AG10803 (cell line): ENCODE measurements at places on chromosomes 12 and 14.

- no peak for DNase-seq
Observed at GRCh38 chr12:2462087-2462486, 332.7 kb upstream of the FKBP4 start.

GRCh38 chr12:54141431-54142113, 47.2 kb downstream of the SMUG1 start:
- peak; percentile 57 for DNase-seq

DNA sequence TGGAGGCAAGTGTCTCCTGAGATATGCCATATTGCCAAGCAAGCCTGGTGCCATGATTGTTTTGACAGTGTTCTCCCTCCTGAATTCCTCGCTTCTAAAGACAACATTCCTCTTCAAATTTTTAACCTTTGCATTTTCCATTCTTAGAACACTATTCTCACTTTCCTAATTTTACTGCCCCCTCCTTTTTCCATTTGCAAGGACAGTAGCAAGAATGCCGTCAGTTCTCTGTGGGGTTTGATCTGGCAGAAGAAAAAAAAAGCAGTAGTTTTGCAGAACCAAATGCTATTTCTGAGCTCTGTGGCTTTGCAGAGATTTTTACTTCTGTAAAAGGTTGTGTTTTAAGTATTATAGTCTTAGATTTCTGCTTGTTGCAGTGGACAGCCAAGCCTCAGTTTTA, 295.2 kb downstream of the NUAK1 start:
- DNase-seq = no peak

DNA sequence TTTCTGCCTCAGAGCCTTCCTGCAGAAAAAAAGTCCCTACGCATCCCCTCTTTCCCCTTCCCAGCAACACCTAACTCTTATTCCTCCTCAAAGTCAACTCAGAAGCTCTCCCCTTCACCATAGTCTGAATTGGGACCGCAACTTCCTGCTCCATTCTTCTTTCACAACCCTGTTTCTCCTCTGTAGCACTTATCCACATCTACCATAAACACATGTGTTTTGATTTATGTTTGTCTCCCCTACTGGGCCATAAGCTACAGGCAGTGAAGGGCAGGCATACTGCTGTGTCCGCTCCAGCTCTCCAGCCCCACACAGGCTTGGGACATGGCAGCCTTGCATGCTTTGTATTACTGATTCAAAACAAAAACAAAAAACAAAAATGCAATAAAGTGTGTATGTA, 5.9 kb downstream of the SDR9C7 start:
- DNase-seq = peak; percentile 33

DNA sequence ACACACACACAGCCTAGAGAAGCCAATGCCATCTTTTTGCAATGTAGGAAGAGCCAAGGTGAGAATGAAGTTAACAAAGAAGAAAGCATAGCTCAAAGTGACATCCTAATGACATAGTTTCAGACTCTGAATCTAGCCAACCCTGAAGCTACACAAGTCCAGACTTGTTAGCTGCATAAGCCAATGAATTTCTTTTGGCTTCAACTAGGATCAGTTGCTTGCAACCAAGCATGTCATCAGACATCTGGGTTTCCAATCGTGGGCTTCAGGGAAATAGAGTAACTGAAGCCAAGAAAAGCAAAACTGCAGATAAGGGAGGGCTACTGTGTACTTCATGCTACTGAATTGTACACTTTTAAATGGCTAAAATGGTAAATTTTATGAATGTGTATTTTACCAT, 4.4 kb upstream of the GPHN start:
- DNase-seq = peak; percentile 13

DNA sequence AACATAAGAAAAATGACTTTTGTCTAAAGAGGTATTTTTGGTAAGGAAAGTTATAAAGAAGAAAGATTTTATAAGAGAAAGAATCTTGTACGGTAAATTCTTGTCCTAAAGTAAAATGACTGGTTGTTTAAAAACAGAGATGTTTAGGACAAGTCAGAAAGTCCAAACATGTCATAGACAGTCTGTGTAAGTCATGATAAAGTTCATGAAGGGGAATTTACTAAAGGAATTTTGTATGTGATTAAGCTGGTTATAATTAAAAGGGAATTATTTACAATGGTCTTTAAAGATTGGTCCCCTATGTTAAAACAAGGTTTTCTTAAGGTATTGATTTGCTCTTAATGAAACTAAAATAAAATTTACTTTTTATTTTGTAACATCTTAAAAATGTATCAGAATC, 269.4 kb upstream of the CCDC196 start:
- DNase-seq = no peak

DNA sequence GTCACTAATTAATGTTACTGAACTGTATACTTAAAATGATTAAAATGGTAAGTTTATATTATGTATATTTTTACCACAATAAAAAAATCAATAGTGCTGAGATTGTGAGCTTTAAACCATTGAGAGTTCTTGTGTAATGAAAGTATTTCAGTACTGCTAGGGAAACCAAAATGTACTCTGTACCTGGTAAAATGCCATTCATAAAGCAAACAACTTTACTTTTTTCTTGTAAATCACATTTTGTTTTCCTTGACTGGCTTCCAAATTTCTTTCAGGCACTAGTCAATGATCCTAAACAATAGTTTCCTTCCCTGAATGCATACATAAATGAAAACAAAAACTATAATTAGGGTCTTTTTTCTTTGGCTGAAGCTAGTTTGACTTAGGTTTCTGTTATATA, 29.4 kb upstream of the SNRPF start:
- no peak for DNase-seq

- no peak for DNase-seq
Observed at GRCh38 chr12:100061814-100062213, 77.1 kb upstream of the ANKS1B start.

DNA sequence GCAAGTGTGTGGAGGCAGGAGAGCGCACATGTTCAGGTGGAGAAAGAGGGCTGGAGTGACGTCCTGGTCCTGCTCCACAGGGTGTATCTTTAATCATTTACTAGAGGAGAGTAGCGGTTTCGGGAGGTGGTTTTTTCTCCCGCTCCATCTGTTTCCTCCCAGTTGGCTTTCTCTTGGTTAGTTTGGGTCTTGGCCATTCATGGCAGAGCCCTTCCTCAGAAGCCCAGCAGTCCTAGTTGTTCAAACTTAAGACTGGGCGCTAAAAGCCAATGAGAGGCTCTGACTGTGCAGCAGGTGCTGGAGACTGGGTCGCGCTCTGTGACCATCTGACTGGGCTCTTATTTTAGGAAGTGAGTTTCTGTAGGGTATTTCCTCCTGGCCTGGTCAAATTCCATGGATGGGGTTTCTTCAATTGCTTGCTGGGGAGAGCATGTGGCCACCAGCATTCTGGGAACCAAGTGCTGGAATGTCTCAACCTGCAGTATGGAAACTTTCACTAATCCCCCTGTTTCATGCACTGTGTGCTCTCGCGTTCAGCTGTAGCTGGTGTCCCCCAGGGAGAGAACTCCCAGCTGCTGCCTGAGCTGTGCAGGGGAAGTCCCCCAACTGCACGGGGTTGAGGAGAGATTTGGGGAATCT, 27.4 kb upstream of the TSPAN9 start:
- no peak for DNase-seq

- peak; percentile 62 for DNase-seq
Observed at GRCh38 chr12:91896286-91897024, 249.2 kb downstream of the BTG1 start.

DNA sequence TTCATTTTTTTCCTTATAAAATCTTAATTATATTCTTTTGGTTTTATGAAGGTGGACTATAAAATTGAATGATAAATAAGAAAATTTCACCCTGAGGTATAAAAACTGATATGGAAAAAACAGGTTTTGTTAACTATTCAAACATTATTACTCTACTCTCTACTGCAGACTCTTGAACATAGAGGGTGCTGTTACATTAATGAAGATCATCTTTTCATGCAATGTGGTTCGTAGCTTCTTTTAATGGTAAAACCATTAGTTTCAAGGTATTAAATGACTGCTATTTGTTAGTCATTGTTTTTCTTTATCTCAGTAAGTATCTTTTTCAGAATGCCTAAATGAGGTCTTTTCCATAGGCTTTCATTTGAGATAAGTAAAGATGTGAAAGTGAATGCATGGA, 510.4 kb downstream of the SLC16A7 start:
- DNase-seq = peak; percentile 25

DNA sequence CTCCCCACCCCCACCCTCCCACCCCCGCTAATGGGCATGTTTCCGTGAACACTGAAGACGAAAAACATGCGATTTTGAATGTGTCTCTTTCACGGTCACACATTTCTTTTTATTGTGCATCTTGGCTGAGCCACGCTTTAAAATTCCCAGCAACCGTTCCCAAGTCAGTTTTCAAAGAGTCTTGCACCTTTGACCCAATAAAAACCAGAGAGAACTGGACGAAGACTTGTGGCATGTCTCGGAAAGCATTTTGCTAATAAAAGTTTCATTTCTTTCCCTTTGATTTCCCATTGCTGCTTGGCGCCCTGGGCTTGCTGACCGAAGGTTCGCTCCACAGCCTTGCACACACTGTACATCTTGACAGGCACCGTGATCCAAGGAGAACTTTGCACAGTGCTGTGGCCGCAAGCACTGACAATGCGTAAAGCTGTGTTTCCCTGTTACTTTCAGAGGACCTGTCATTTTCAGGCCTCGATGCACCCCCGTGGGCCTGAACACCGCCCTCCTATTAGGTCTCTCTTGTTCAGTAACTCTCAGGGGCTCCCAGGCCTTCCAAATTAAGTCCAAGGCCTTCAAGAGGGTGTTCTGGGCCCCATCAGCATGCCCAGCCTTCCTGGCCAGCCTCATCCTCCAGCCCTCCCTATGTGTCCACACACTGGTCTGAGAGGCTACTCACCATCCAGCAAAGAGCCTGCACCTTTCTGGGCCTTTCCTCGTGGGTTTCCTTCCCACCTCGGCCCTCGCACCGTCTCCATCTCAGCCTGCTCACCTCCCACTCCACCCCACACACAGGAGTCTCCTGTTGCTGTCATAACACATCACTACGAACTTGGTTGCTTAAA, 63.4 kb upstream of the DIO3 start:
- no peak for DNase-seq

DNA sequence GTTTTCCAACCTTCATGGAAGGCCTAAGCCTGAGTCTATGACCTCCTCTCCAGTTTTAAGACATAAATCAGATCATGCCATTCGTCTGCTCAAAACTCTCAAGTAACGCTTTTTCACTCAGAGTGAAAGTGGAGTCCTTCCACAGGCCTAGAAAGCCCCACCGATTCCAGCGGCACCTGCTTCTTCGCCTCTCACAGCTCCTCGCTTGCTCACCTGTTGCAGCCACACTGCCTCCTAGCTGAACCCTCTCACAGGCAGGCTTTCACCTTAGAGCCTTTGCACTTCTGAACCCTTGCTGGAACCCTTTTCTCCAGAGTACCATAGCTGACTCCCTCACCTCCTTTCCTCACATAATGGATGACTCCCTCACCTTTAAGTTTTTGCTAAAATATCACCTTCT, 301.1 kb downstream of the ZFP36L1 start:
- no peak for DNase-seq
